ENCODE measurements at places on chromosomes 3 and 15.

GRCh38 chr3:150902988-150903387, 2.3 kb downstream of the MINDY4B start:
- DNase-seq: no peak

GRCh38 chr3:134552784-134553183, 66.9 kb downstream of the CEP63 start:
- no peak for DNase-seq

- DNase-seq: no peak
These were observed 78.5 kb downstream of the GHSR start for GRCh38 chr3:172369590-172370259.

DNA sequence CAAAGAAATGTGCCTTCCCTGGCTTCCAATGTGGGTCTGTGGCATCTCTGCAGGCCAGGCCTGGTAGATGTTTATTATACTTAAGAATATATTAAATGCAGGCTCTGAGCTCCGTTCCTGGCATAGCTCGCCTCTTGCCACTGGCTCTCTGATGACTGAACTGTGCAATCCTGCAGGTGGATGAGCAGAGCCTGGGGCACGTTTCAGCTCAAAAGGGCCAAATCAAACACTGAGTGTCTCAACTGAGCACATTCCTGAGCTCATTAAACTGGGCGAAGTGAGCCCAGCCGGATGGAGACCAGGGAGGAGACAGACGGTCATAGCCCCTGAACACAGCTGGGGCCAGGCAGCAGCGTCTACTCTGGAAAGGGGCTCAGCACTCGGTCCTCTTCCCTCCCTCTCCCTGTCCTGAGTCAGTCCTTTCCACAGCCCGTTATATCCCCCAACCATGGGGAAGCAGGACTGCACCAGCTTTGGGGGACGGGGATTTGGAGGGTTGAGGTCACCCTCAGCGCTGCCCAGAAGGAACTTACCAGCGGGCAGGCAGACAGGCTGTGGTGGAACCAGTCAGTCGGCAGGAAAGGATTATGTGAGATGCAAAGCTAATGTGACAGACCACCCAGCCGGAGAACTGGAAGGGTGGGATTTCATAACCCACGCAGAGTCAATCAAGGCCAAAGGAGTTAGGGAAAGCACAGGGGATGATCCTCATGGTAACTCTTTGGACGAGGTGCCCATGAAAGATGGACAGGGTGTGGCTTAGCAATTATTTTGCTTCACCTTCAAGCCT, 77.4 kb upstream of the ANKRD34C start:
- no peak for DNase-seq

DNA sequence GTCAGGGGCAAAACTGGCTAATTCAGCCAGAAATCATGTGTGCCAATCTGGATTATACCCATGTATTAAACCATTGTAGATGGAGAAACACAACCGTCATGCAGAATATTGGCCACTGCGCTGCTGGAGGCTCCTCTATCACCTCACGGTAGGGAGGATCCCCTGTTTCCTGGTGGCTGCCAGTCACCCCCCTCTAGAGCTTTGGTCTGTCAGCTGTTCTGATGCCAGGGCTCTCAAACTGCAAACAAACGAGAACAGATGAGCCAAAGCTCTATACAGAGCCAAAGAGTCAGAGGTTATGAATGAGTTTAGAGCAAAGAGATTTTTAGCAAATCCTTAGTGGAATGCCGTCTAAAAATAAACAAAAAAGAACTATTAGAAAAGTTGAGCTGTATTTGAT, 62.5 kb downstream of the IL20RB start:
- no peak for DNase-seq

- DNase-seq: no peak
These were observed 22.4 kb downstream of the HPS3 start for GRCh38 chr3:149151843-149152242.
